Heart left ventricle (tissue), 16 donors: ENCODE measurements at places on chromosomes 13 and 19. TPM values are rescaled to one million over a fixed set of nuclear protein-coding genes. Genes with fewer than 3 reads are reported as not detected.

The APOC4 gene
- polyA plus RNA-seq: not detected

The IGFL2 gene
- not detected for polyA plus RNA-seq

The NKG7 gene
- polyA plus RNA-seq: 2.9 TPM

The RGCC gene
- polyA plus RNA-seq: 48.9 TPM

The VSTM2B gene
- not detected for polyA plus RNA-seq

The AZU1 gene
- polyA plus RNA-seq: not detected

The CNFN gene
- polyA plus RNA-seq: 2.9 TPM

The NCAN gene
- not detected for polyA plus RNA-seq

The GPR18 gene
- not detected for polyA plus RNA-seq

The PLIN4 gene
- polyA plus RNA-seq: 55.5 TPM

The CEACAM4 gene
- polyA plus RNA-seq: 0.49 TPM

The ANGPTL4 gene
- 13.6 TPM for polyA plus RNA-seq

The CACNG8 gene
- polyA plus RNA-seq: 0.06 TPM

The CACNG6 gene
- not detected for polyA plus RNA-seq

The FCGBP gene
- polyA plus RNA-seq: 1.2 TPM
